T-helper 2 cell treated with Interferon-gamma antibody and Interleukin-4, amounts not matched to agents 5 μg/mL and 100 μg/mL, for 36 hours (primary cell): ENCODE measurements at places on chromosomes 6 and 20.
A peak's percentile ranks its signal among the peaks of the same experiment; 100 is the strongest.

- no peak for DNase-seq
Measured at GRCh38 chr20:51511861-51512619, 30.5 kb downstream of the NFATC2 start.

- no peak for DNase-seq
Measured at GRCh38 chr6:100924534-100925227, 43.6 kb upstream of the ASCC3 start.

GRCh38 chr6:5121479-5121878, 36.3 kb downstream of the PPP1R3G start:
- no peak for DNase-seq

DNA sequence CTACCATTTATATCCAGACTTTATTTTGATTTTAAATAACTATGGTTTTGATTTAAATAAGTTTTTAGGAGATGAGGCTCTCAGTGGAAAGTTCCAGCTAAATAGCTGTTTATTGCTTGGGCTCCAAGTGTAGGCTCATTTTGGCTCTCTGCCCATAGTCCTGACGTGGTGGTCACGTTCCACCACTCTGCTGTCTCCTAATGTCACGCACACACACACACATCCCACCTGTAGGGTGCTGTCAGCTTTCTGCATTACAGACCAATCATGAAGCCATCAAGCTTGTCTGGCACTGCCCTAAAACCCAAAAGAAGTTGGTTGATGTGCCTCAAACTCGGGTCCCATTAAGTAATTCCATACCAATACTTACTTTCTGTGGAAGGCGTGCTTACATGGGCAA, 45.4 kb downstream of the PANK2 start:
- DNase-seq, result no peak

GRCh38 chr6:80872199-80872950, 765.9 kb downstream of the BCKDHB start:
- no peak for DNase-seq

DNA sequence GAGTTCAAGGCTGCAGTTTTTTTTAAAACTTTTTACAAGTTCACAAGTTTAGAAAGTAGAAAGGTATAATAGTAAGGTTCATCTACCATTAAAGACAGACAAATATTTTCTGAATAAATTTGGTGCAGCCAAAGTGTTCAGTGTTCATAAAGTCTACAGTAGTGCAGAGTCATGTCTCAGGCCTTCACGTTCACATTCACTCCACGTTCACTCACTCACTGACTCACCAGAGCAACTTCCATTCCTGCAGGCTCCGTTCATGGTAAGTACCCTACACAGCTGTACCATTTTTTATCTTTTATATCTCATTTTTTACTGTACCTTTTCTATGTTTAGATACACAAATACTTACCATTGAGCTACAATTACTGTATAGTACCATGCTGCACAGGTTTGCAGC, 67.6 kb downstream of the B4GALT5 start:
- no peak for DNase-seq

DNA sequence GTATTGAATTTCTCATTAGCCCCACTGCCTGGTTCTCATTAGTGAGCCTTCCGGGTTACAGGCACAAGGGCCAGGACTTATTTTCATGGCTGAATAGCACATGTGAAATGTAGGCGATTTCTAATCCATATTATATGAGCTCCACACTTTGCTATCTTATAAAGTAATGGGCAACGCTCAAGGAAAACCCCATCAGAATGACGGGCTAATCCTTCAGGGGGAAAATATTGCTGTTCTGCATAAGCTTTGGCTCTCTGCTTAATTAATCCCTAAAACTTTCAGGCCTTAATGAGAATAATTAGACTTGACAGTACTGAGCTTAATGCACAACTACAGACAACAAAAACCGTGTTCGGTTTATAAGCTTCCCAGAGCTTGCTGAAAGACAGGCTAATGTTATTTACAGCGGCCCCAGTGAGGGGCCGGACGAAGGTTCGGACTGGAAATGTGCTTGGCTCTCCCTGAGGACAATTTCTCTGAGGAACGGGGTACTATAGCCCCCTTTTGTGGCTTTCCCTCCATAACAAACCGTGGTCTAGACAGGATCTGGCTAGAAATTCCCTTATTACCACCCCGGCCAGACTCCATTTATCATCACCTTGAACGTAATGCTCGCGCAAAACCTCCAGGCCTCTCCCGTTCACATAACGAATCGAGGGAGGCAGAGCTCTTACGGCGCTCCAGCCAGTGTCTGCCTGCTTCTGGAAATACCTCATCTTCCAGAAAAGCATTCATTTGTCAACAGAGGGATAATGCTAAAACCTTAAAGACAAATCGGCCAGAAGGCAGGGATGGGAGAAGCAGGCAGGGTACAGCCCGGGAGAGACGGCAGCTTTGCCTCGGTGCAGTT, 164.5 kb downstream of the CD83 start:
- no peak for DNase-seq

DNA sequence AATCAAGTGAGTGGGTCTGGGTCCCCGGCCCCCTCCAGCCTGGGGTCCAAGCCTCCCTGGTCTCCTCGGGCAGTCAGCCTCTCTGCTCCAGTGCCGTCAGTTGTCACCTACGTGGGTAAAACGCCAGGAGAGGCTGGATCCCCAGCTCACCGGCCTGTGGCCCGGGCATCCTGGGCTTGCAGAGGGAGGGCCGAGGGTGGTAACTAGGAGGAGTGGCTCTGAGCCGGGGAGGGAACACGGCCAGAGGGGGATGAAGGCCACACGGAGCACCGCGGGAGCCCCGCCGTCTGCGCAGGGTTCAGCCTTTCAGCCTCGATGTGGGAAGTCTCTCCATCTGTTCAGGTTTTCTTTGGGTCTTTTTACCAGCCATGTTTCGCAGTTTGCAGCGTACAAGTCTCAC, 29.5 kb upstream of the BHLHE23 start:
- no peak for DNase-seq

DNA sequence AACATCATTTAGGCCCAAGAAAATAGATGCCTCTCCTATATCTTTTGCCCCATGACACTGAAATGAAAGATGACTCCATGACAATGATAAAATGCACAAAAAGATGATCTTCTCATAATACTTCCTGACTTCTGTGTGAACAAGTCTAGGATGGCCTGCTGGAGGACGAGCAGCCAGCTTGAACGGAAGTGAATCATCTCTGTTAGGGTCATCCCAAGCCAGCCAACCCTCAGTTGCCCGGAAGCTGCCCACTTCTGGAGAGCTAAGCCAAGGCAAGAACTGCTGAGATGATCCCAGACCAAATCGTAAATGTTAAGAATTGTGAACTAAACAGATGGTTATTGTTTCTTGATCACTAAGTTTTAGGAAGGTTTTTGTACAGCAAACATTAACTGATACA, 249.7 kb upstream of the HS3ST5 start:
- no peak for DNase-seq

- no peak for DNase-seq
Measured at GRCh38 chr6:12536416-12536815, 180.2 kb upstream of the PHACTR1 start.

DNA sequence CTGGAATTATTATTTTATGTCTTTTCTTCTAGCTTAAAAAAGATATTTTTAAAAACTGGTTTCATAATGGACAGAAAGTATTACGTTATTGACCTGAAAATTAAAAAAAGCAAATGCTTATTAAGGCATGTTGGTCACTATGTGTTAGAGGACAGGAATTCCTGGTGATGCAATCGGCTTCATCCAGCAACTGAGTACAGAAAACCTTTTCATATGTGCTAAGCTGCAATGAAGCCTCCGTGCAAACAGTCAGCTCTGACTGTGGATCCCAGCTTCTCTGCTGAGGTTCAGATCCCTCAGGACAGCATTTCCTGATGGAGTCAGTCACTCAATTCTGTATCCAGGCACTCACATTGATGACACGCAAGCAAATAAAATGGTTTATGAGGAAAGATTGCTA, 22.7 kb upstream of the BMP2 start:
- DNase-seq, result no peak

DNA sequence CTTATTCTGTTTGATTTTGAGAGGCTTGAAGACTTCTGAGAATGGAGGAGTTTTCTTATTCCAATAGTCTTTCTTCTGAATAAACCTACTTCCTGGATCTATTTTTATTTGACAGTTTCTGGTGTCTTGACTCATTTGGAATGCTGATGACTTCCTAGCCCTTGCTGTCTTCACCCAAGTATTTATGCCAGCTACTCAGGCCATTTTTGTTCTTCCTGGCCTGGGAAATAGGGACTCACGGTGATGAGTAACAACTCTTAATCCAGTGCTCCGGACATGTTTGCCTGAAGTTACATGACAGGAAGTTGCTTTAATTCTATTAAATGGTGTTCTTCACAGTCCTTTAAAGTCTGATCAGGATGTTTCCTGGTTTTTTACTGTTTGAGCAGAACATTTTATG, 272.1 kb upstream of the EYS start:
- no peak for DNase-seq

GRCh38 chr20:8018958-8019245, 659 bp downstream of the TMX4 start:
- peak; percentile 75 for DNase-seq

GRCh38 chr6:135796643-135797305, 54.7 kb upstream of the PDE7B start:
- DNase-seq, result no peak

GRCh38 chr6:91167846-91168245, 581.0 kb upstream of the MAP3K7 start:
- no peak for DNase-seq

DNA sequence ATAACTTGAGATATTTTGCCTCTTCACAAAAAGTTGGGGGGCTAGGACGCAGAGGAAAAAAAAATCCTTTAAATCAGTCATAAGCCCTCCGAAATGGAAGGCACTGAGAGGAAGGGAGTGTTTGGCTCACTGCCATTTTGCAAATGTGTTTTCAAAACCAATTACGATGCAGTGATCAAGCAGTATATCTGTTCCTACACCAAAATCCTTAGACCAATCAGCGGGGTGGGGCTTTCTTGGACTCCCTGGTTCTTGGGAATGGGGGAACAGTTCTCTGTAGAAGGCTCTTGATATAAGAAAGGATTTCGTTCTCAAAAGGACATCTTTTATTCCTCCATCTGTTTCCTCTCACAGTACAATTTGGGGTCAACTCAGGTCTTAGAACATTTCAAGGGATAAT, 478.6 kb upstream of the JARID2 start:
- no peak for DNase-seq

DNA sequence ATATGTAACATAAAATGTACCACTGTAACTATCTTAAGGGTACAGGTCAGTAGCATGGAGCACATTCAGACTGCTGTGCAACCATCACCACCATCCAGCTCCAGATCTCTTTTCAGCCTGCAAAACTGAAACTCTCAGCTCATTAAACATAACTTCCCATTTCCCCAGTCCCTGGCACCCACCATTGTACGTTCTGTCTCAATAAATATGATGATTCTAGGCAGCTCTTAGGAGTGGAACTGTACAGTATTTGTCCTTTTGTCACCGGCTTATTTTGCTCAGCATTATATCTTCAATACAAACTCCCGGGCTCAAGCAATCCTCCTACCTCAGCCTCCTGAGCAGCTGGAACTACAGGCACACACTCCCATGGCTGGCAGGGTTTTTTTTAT, 1.5 kb downstream of the ZC3H12D start:
- DNase-seq, result no peak
